ENCODE measurements at places on chromosomes 7 and 10.

- DNase-seq, result no peak
These were observed 54.8 kb downstream of the PPP1R17 start for GRCh38 chr7:31741852-31742251.

GRCh38 chr10:129531969-129532660 is 65.1 kb downstream of the MGMT start:
- DNase-seq, result no peak

DNA sequence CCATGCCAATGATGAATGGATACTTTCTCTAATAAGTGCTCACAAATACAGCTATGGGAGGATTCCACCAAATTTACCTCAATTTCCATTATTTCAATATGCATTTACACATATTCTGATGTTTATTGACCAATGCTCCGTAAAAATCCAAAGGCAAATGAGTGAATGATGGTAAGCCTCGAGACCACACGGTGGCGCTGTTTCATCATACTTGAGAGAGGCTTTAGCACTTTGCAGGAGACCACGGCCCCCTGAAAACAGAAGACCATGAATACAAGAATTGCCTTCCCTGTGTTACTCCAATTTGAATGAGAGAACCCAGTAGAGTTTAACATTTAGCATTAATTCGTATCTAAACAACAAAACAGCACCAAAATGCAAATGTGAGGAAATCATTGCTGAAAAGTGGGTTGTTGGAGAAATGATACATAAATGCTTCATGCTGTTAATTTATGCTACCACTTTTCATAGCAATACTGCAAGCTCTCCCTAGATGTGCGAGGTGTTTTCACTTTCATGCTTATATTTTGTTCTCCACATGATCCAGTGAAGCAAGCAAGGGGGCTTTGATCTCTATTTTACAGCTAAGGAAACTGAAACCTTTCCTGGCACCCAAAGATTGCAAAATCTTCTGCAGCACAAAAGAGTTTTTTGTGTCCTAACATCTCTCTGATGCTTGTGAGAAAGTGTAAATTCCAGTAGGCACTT is 35.4 kb downstream of the TRIL start:
- peak; percentile 52 for DNase-seq

DNA sequence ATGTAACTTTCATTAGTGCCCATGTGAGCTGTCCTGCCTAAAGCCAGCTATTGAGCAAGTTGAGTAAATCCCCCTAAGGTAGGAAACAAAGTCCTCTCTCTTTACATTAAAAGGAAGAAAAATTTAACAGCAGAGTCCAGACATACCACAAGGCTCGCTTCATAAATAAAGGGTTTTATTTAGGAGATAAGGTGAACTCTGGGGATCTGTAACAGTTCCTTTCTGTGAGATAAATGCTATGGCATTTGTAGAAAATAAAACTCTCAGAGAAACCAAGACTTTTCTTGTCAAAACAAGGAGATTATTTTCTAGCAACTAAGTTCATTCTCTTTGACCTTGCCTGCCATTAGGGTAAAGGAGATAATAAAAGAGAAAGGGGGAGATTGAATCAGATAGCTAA is 32.3 kb upstream of the LYZL1 start:
- no peak for DNase-seq

DNA sequence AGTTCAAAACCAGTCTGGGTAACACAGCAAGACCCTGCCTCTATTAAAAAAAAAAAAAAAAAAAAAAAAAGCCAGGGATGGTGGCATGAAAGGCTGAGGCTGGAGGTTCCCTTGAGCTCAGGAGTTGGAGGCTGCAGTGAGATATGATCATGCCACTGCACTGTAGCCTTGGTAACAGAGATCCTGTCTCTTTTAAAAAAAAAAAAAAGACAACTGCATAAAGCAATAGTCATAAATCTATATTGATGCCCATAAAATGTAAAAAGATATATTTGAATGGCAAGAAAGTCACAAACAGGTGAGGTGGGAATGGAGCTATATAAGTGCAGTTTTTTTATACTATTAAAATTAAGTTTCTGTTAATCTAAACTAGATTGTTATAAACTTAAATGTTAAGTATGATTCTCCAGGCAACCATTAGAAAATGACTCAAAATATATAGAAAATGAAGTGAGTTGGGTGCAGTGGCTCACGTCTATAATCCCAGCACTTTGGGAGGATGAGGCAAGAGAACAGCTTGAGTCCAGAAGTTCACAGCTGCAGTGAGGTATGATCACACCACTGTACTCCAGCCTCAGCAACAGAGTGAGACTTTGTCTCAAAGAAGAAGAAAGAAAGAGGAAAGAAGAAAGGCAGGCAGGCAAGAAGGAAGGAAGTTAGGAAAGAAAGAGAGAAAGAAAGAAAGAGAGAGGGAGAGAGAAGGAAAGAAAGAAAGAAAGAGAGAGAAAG is 13.4 kb upstream of the HNRNPH3 start:
- no peak for DNase-seq

DNA sequence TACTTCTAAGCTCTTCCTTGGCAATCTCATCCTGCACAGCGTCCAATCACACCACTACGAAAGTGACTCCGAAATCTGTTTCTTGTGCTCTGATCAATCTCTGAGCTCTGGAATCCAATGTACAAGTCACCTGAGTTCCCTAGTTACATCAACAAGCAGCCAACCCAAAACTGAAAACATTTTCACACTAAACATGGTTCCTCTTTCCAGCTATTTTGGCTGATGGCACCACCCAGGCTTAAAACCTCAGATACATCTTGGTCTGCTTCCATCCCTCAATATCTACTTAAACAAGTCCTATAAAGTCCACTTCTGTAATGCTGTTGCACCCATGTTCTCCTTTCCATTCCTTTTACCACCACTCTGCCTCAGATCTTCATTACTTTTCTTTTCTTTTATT is 3.6 kb downstream of the BLOC1S2 start:
- no peak for DNase-seq

GRCh38 chr10:60009276-60009675 is 102.9 kb upstream of the CCDC6 start:
- no peak for DNase-seq

DNA sequence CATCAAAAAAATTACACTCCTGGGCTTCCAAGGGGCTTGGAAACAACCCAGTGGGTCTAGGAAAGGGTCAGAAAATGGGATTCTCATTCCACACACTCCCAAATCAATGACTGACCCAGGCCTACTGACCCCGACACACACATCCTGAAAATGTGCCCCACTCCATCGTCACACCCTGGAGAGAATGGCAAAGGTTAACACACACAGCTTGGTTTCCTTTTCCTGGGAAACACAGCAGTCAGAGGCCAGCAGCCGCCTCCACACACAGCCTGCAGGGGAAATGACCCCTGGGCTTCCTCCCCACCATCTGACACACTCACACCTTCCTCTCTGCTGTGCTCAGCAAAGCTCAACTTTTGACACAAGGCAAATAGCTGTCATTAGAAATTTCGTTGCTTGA is 42.9 kb downstream of the SH3PXD2A start:
- no peak for DNase-seq
